ENCODE measurements at places on chromosomes 3 and 15. TPM values are rescaled to one million over a fixed set of nuclear protein-coding genes. Genes with fewer than 3 reads are reported as not detected.
A peak's percentile ranks its signal among the peaks of the same experiment; 100 is the strongest.

DNA sequence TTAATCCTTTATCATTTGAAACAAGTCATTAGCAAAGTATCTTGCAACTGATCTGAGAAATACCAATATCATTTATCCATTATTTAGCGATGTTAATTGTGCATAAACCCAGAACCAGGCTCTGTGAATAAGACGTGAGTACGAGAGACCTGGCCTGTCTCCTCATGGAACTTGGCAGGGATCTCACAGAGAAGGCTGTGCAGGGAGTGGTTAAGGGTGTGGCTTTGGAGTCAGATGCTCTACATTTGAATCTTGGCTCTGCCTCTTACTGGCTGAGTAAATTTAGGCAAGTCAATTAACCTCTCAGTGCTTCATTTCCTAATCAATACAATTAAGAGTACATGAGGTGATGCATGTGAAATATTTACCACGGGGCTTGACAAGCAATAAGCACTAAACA lies 39.9 kb upstream of the TBL1XR1 start:
- no peak for DNase-seq

DNA sequence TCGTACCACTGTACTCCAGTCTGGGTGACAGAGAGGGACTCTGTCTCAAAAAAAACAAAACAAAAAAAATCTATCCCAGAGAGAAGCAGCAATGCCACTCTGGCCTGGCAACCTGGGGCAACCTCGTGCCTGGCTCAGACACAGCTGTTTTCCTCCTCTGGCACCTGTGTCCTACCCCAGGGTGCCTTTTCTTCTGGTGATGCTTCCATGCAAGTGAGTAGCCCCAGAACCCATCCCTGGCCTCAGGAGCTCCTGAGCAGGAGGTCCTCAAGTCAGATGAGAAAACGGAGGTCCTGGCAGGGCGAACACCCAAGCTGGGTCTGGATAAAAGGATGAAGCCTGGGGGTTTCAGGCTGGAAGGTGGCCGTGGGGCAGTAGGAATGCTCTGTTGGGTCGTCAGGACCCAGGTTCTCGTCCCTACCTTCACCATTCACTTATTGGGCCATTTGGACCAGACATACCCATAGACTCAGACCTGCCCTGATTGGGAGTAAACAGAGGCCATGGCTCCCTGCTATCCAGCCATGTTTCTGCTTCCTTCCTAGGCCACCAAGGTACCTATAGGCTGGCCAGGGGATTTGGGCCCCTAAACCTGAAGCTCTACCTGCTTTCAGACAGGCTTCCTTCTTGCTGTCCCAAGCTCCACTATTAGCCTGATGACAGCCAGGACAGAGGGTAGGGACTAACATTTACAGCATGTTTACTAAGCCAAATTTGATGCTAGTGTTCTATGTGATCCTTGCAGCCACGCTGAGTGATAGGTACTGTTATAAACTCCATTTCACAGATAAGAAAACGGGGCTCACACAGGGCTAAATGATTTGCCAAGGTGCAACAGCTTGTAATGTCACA lies 102.2 kb downstream of the DAPK2 start:
- DNase-seq = no peak

GRCh38 chr15:66269326-66270090 lies 16.0 kb upstream of the MEGF11 start:
- DNase-seq = peak; percentile 71

- DNase-seq = no peak
These were observed 658.0 kb downstream of the ROBO1 start for GRCh38 chr3:79109754-79110153.

GRCh38 chr3:45179163-45179562 lies 33.0 kb upstream of the CDCP1 start:
- no peak for DNase-seq

- peak; percentile 24 for DNase-seq
These were observed 4.1 kb downstream of the EFCAB12 start for GRCh38 chr3:129424185-129424841.

DNA sequence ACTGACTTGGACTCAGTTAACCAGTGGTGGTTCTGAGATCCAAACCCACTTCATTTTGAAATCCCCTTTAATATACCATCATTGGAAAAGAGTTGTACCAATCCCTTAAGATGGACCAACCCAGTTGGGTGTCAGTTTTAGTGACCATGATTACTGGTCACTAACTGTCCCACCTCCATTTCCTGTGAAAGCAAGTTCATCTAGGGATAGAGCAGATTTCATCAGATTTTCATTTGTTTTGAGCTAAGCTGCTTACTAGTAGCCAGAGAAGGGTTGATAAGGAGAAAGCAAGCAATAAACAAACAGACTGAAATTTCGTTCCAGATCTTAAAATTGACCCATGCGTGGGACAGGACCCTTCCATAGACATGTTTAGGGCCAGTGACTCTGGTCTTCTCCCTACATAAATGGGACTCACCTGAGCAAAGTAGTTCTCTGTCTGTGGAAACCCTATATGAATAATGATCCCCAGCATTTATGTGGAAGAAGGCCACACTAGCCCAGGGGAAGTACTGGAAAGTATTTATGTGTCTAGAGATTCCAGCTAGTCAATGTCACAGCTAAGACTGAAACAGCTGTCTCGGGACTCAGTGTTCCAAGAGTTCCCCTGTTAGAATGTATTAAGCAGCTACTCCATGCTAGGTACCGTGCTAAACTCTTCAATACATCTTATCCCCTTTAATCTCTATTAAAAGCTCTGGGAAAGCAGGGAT lies 196.0 kb upstream of the BCL6 start:
- no peak for DNase-seq

GRCh38 chr15:48915861-48916260 lies 37.9 kb downstream of the EID1 start:
- no peak for DNase-seq

- no peak for DNase-seq
These were observed 225.5 kb downstream of the ARPP21 start for GRCh38 chr3:35864871-35865270.

- no peak for DNase-seq
These were observed 2.7 kb downstream of the ELL3 start for GRCh38 chr15:43774062-43774461.

DNA sequence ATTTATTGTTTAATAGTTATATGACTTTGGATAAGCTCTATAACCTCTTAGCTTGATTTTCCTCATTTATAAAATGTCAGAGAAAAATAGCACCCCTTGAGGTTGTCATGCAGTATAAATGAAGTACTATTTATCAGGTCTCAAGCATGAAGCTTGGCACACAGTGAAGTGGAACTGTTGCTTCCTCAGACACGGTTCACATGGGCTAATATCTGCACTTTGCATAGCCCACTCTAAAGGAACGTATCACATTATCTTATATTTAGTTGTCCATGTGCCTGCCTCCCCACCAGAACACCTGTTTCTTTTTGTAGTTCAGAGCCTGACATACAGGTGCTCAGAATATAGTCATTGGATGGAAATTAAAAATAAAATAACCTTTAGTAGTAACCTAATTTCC lies 273.7 kb downstream of the SOX2 start:
- DNase-seq = no peak

DNA sequence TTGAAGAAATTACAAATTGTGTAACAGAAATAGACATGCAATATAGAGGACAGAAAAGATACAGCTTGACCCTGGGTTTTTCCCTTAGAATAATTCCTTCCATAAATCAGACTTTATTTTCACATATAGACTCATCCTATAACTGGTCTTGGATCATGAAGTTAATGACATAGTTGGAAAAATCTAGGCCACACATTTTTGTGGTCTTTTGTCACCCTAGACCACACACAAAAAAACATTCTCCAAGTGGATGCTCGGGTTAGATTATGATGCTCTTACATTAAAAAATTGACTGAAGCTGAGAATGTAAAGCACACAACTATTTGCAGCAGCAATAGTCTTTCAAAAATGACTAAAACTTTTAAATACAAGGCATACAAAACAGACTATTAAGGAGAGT lies 7.5 kb upstream of the PLA2G4D start:
- no peak for DNase-seq

GRCh38 chr15:40060236-40060961 lies 21.4 kb upstream of the SRP14 start:
- no peak for DNase-seq

DNA sequence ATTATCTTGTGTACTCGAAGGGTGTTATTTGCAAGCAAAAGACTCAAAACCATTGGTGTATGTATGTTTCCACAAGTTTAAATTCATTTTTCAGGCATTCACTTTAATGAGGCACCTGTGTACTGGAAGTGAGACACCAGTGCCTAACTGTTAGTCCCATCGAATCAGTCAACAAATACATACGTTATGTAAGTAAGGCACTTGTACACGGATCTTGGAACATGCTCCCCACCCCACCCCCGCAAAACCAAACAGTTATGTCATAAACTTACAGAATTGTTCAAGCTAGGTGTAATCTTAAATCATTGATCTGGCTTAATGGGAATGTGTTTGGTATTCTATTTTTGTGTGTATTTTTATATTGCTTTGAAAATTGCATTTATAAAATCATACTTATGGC lies 17.1 kb downstream of the LRRC28 start:
- DNase-seq = no peak

GRCh38 chr3:177478170-177478867 lies 281.0 kb upstream of the TBL1XR1 start:
- peak; percentile 100 for DNase-seq

DNA sequence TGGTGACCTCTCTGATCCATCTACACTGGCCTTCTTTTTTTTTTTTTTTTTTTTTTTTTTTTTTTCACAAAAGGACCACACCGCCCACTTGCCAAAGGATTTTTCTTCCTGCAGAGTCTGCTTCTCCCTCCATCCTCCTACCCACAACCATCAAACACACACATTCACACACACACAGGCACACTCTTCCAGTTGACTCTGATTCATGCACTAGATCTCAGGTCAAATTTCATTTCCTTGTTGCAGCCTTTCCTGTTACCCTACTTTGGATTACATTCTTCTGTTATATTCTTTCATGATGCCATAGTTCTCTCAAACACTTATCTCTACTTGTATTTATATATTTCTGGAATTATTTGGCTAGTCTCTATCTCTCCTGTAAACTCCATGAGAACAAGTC lies 133.9 kb downstream of the STAC start:
- peak; percentile 2 for DNase-seq

- DNase-seq = no peak
These were observed 11.8 kb downstream of the CCNB2 start for GRCh38 chr15:59116771-59117170.

DNA sequence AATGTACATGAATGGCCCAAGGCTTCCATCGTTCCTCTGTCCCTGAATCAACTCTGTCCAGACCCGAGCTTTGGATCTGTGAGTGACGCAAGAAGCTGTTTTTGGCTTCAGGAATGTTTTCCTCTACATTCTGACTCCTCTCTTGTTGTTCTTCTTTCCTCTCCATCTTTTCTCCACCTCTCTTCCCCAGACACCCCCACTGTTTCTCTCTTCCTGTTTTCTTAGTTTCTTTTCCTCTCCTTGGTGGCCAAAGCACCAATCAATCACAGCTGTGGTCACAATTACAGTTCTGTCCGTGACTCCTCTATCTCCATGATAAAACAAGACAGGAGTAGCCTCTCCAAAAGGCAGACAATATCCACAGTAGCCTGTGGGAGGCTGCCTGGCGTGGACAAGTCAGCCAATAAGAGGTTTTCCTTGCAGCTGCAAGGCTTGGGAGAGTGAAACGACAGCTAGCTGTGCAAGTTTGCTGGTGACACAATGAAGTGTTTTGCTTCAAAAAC lies 4.9 kb upstream of the TMEM212 start:
- peak; percentile 78 for DNase-seq

DNA sequence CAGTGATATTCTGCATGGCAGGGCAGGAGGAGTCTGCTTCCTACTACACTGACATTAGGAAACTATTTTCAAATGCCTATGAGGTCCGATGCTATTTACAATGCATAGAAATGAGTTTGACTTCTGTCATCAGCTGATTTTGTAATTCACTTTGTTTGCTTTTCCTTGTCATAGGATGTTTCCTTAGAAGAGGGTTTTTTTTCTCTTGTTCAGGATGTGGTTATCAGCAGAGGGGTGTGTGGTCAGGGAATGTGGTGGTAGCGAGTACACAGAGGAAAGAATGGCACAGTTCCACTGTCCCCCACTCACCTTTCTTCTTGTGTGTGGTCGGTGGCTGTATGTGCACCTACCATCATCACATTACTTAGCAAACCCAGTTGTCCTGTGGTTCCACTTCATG lies 231.5 kb downstream of the LRTM1 start:
- DNase-seq = no peak

- no peak for DNase-seq
These were observed 1000.9 kb downstream of the TUSC7 start for GRCh38 chr3:117710501-117710900.

GRCh38 chr15:74608786-74609185 lies 6.8 kb upstream of the CLK3 start:
- DNase-seq = no peak

Gene GALNT15
- 14.7 TPM for total RNA-seq

Gene ITIH1
- not detected for total RNA-seq

Gene SEMA5B
- not detected for total RNA-seq

Gene TRIM42
- total RNA-seq = not detected

Gene ZKSCAN7
- 4.7 TPM for total RNA-seq

Gene SCAANT1
- not detected for total RNA-seq

Gene SEMA7A
- 27.8 TPM for total RNA-seq

Measured in IMR-90 (cell line).